ENCODE measurements at places on chromosomes 2 and 18. TPM values are rescaled to one million over a fixed set of nuclear protein-coding genes. Genes with fewer than 3 reads are reported as not detected.

TMEM37 gene
- total RNA-seq: 12.3 TPM

DNA sequence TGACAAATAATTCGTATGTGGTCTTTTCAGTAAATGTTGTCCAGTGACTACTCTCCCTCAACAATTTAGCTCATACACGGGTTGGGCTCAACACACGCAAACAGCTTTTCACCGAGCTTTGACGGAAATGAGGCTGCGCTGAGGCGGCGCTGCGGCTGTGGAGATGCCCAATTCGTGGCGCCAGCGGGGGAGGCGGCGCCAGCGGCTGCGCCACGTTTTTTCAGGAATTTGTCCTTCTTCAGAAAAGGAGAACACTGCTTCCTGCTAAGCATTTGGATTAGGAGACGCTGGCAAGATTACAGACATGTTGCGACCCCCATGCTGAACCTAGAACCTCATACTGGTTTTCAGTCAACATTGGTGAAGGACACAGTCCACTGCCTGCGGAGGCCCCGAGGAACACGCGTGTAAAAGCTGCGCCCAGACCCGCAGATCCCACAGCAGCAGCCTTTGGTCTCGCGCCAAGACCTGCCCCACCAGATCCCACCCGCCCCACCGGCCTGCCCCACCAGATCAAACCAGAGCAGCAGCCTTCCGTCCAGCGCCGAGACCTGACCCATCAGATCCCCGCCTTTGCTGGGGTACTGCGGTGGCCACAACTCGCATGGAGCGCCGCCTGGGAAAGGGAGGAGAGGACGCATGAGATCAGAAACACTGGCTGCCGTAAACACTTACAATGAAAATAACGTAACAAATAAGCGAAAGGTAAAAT lies 173.8 kb downstream of the TMEM18 start:
- no peaks in the 10 kb centered on the region for H3K4me1 ChIP-seq
- no peak overlapping the region for H3K27ac ChIP-seq
- no peaks in the 10 kb centered on the region for H3K36me3 ChIP-seq
- DNase-seq: no peak
- H3K4me3 ChIP-seq: no peak overlapping the region

LIMS3 gene
- 43.6 TPM for total RNA-seq

DNA sequence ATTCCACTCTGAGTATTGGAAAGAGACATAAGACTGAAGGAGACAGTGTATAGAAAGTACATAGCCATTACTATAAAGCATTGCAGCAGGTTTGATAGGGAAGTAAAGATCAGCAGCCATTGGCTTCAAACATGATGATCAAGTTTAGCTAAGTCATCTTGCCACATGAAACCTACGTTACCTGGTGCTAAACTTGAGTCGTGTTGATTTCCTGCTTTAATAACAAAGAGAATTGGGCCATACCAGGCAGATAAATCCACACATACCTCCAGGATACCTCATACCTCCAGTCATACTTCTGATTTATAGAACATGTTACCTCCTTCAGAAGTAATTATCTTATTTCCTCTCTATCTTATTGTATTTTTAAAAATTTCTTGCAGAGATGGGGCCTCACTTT lies 10.3 kb upstream of the KYNU start:
- H3K27ac ChIP-seq: no peak overlapping the region
- H3K4me1 ChIP-seq: no peaks in the 10 kb centered on the region
- H3K36me3 ChIP-seq: no peaks in the 10 kb centered on the region
- no peaks in the 10 kb centered on the region for H3K27me3 ChIP-seq
- DNase-seq: no peak

GRCh38 chr2:150549381-150549780 lies 61.9 kb upstream of the RND3 start:
- no peak for DNase-seq
- H3K27me3 ChIP-seq: no peaks in the 10 kb centered on the region
- no peak overlapping the region for H3K4me3 ChIP-seq
- H3K4me1 ChIP-seq: no peaks in the 10 kb centered on the region

Measured in thoracic aorta (tissue), 2 donors.